Thymus (tissue), 14 donors: ENCODE measurements at places on chromosomes 12 and 14.

DNA sequence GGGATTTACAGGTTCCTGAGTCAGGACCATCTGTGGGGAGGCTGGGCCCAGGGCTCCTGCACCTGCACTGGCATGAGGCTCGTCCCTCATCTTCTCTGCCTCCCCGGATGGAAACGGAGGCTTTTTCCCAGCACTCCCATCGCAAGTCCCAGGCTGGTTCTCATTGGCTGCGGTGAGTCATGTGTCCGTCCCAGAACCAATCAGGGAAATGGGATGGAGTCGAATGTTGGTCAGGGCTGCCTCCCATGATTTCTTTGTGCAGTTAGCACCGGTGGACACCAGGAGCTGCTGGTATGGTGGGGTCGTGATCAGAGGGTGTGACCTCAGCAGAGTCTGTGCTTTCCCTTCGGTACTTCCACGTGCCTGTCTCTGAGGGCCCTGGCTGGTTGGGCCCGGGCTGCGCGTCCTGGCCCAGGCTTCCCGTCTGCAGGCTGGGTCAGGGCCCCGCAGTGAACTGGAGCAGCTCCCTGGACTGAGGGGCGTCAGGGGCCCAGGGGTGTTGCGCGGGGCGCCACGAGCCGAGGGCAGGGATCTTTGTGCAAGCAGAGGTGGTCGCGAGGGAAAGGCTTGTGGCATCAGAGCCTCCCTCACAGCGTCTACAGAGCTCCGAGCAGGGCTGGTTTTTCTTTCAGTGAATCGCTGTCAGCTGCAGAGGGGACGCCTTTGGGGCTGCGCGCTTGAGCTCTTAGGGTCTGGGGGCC lies 168.1 kb downstream of the ADGRD1 start:
- no peak for DNase-seq

- DNase-seq = no peak
These were observed 38.4 kb downstream of the SLCO1A2 start for GRCh38 chr12:21296348-21296747.

DNA sequence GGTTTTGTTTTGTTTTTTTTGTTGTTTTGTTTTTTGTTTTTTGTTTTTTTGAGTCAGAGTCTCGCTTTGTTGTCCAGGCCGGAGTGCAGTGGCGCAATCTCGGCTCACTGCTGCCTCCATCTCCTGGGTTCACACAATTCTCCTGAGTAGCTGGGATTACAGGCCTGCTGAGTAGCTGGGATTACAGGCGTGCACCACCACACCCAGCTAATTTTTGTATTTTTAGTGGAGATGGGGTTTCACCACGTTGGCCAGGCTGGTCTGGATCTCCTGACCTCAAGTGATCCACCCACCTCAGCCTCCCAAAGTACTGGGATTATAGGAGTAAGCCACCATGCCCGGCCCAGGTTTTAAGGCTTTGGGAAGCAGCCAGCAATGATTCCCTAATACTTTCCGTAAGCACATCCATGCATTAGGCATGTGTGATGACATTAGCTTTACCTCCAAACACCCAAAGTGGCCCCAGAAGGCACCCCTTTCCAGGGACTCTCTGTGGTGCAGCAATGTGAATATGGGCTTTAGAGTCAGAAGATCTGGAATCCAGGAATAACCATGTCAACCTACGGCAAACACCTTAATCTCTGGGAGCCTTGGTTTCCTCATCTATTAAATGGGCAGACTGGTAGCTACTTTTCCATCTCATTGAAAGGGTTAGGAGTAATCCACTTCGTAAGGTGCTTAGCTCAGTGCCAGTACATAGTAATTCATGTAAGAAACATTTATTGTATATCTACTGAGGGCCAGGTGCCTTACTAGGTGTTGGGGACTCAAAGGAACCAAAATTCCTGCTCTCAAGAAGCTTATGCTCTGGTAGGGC lies 152.9 kb downstream of the ZFP36L1 start:
- no peak for DNase-seq

GRCh38 chr12:28938581-28939235 lies 210.4 kb upstream of the FAR2 start:
- no peak for DNase-seq

DNA sequence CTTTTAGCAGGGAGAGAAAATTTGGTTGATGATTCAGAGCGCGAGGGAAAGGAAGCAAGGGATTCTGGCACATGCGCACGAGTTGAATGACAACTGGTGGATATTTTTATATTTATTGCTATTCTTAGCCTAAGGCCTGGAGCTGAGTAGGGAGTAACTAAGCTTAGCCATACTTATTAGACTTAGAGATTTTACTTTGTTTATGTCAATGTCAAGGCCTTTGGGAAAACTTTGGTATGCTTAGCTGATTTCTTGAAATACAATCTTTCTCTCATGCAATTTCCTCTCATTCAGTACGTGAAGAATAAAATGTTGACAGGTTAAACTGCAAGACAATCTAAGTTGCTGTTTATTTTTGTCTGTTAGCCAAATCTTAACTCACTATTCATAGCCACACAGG lies 101.1 kb downstream of the CRADD start:
- DNase-seq = no peak

DNA sequence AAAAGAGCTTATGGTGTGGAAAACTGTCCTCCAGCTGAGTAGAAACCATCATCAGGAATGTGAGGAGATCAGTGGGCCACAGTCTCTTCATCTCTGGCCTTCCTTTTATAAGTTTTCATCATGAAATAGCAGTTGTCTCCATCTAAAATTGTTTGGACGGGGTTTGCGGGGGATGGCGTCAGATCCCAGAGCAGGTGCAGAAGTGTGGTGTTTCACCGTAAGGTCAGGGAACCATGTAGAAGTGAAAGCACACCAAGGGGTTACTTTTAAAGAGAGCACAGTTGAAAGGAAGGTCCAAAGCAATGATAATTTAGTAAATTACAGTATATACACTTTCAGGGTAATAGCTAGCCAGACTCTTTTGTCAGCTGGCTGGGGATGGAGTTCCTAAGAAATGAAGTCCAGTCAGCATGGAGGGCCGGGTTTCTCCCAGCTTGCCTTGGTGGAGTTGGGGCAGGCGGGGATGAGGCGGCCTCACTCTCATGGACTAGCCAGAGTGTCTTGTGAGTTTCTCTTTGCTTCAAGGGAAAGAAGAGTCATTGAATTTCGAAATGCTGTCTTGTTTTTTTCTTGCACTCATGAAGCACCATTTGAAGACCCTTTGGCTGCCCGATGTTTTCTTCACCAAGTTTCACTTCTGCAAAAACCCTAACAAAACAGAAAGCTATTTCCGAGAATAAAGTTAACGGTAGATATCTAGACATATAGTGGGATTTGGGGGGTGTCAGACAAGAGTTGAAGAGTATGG lies 100.6 kb downstream of the ETV6 start:
- DNase-seq = no peak

GRCh38 chr12:114319422-114319821 lies 86.5 kb downstream of the TBX5 start:
- no peak for DNase-seq

- no peak for DNase-seq
These were observed 76.8 kb downstream of the ATXN7L3B start for GRCh38 chr12:74614426-74614825.

DNA sequence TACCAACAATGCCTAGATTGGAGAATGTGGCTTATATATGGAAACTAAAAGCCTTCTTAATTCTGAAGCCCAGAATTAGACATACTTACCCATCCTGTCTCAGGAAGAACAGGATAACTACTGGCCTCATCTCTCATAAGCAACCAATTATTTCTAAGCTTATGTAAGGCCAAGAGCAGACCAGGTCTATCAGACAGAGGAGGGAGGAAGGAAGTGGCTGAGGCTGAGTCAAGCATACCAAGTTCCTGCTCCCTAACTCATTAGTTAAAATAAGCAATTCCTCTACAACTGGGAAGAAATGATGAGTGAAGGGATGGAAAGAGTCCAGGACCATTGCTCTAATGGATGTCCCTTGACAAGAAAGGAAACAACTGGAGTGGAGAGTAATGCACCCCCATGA lies 27.0 kb upstream of the INSM2 start:
- DNase-seq = no peak

GRCh38 chr14:50533806-50534205 lies 1.4 kb upstream of the MAP4K5 start:
- DNase-seq = no peak
